ENCODE measurements at places on chromosomes 3 and 15.

- no peak for DNase-seq
Measured at GRCh38 chr15:58732625-58733363, 16.7 kb downstream of the ADAM10 start.

DNA sequence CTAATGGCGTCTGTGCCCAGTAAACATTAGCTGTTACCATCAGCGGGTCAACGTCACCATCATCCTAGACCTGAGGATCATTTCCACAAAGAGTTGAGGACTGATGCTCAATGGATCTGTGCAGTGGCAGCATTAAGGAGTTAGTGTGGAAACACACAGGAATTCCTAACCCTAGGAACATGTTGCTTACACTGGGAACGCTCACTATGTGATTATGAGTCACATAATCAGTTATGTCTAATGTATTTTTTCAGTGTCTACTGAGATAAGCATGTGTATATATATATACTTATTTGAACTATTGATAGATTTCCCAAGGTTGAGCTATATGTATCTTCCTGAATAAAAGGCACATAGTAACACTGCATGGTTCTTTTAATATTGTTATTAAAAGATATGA lies 19.0 kb downstream of the ARNT2 start:
- no peak for DNase-seq

DNA sequence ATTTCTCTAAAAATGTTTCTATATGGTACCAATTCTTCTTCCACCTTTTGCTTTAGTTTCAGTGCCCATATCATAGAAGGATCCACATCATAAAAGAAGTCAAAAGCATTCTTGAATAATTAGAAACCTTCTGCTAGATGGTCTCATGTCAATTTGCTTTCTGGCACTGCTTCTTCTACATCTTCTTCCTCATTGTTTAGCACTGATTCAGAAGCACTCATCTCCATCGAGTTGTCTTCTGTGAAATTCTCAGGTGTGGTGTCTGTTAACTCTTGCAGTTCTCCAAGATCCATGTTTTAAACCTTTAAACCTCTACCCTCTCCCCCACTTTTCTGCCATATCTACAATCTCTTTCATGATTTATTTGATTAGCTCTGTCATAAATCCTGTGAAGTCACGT lies 154.8 kb downstream of the WDR76 start:
- no peak for DNase-seq

DNA sequence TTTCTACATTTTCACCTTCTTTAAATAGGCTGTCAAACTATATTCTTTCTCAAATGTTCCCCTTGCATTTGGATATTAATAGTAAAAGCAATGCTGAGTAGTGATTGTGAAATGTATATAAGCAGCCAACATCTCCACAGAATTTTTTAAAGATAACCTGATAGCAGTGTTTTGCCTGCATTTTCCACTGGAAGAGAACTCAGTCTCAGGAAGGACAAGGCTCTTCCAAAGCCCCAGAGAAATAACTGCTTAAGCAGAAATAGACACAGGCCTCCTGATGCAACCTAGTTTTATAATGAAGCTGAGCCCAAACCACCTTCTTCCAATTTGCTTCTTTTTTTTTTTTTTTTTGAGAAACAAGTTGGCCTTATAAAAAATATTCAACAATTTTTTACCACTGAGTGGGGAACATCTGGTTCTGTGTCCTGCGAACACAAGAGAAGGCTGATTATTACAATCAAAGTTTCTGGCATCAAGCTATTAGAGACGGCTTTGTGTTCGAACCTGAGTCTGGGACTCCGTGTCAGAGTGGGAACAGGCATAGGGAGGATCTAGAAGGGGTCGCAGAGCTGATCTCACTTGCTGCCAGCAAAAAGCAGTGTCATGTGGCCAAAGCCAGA lies 332.5 kb upstream of the TBL1XR1 start:
- no peak for DNase-seq

- no peak for DNase-seq
Measured at GRCh38 chr3:31237887-31238286, 294.8 kb upstream of the STT3B start.

GRCh38 chr3:14552041-14552648 lies 12.0 kb upstream of the GRIP2 start:
- DNase-seq: no peak

DNA sequence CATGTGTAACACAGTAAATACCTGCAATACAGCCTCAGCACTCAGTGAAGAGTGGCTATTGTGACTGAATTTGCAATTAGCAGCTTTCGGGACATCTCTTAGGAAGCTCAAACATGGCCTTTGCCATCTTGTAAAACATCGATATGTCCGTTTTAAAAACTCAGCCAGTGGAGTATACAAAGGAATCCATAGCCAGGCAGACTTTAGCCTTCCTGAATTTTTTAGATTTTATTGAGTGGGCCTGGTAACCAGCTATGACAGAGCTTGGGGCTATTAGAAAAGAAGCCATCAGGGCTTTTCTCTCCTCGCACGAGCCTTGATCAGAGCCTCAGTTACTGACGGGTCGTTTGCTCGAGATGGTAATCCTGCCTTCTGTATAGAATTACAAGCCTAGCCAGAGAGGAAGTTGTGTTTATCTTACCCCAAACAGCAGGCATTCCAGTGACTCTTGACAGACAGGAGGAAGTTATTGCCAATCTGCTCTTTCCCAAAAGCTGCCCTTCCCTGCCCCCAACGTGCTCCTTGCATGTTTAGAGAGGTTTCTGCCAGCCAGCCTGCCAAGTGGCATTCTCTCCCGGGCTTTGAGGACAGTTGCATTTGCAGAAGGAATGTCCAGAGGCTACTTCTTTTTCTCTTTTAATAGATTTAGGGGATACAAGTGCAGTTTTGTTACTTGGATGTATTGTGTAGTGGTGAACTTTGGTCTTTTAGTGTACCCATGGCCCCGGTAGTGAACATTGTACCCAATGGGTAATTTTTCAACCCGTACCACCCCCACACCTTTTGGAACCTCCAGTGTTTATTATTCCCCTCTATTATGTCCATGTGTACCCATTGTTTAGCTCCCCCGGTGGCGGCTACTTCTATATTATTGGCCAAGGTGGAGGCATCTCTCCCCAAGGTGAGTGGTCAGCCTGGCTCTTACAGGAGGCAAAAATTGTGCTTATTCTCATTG lies 40.6 kb downstream of the ITPR1 start:
- no peak for DNase-seq

GRCh38 chr3:85180-85579 lies 111.4 kb upstream of the CHL1 start:
- no peak for DNase-seq

GRCh38 chr3:20462226-20462625 lies 276.2 kb upstream of the SGO1 start:
- DNase-seq: no peak

- DNase-seq: no peak
Measured at GRCh38 chr15:79896131-79896633, 632 bp downstream of the MTHFS start.

DNA sequence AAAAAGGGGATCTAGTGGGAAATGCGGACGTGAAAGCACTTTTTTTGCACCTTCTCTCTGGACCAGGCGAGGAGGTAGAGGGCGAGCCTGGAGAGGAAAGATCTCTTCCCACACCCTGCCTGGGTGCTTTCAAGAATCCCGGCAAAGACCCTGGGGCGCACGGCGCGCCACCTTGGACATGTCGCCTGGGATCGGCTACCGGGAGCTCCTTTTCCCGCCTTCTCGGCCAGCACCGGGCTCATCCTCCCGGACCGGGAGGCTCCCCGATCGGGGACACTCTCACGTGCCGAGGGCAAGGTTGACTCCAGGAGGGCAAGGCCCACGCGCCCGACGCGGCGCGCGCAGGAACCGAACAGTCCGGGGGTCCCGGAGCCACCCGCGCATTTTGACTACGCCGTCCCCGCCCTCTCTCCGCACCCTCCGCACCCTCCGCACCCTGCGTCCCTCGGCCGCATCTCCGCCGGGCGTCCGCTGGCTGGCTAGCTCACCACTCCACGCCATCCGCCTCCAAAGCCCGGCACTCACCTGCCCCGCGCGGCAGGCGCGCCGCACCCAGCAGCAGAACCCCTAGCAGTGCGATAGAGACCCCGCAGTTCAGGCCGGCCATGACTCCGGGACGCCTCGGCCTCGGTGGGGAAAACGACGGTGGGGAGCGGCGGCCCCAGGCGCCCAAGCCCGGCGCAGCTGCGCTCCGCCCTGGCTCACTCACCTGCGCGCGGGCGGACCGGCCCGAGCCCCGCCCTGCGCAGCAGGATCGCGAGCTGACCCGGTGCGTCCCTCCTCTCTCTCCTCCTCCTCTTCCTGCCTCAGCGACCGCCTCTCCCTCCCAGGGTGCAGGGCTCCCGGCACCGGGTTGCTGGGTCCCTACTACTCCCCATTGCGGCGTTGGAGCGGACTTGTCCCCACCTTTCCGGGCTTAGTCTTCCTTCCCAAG lies at the start of gene CDCP1:
CDCP1 (minus strand) TSS at position 698 of the 934 bp plus-strand sequence; CDS start at position 607, 91 bp downstream.
- no peak for DNase-seq

DNA sequence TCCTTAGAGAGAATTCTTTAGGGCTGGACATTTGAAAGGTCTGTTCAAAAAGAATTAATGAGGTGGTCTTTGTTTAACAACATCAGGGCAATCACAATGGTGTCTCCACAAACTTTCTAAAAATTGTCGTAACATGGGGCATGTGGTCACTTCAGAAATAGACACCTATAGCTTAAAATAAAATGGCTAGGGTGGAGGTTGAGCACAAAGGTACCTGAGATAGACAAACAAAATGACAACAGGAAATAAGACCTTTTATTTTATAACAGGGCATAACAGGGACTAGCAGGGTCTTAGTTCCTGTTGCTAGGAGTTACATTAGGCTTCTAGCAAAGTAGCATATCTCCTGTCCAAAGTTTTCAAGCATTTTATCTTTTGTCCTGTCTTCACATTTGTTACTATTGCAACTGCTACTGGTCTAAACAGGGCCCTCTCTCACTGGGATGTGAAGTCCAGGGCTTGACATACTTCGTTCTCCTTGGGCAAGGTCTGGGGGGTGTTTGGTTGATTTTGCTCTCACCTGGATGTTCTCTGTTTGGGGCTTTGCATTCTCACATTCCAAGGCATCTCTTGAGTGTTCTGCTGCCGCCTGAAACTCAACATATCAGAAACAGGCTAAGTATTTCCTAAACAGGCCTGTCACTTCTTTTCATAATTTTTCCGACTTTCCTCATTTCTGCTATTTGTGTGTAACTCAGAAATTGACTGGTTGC lies 3.0 kb downstream of the GCSAM start:
- DNase-seq: no peak

DNA sequence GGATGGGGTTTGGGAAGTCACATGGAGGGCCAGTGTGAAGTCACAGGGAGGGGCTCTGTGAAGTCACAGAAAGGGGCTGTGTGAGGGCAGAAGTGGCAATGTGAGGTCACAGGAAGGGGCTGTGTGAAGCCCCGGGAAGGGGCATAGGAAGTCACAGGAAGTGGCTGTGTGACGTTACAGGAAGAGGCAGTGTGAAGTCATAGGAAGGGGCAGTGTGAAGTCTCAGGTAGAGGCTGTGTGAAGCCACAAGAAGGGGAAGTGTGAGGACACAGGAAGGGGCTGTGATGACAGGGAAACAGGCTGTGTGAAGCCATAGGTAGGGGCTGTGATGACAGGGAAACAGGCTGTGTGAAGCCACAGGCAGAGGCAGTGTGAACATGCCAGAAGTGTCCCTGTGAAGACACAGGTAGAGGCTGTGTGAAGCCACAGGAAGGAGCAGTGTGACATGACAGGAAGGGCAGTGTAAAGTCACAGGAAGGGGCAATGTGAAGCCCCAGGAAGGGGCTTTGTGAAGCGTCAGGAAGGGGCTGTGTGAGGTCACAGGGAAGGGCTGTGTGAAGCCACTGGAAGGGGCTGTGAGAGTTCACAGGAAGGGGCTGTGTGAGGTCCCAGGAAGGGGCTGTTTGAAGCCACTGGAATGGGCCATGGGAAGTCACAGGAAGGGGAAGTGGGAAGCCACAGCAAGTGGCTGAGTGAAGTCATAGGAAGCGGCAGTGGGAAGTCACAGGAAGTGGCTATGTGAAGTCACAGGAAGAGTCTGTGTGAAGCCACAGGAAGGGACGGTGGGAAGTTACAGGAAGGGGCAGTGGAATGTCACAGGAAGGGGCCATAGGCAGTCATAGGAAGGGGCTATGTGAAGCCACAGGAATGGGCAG lies 37.1 kb downstream of the GASK1A start:
- DNase-seq: no peak

- peak; percentile 20 for DNase-seq
Measured at GRCh38 chr3:172808969-172809546, 58.5 kb downstream of the ECT2 start.

DNA sequence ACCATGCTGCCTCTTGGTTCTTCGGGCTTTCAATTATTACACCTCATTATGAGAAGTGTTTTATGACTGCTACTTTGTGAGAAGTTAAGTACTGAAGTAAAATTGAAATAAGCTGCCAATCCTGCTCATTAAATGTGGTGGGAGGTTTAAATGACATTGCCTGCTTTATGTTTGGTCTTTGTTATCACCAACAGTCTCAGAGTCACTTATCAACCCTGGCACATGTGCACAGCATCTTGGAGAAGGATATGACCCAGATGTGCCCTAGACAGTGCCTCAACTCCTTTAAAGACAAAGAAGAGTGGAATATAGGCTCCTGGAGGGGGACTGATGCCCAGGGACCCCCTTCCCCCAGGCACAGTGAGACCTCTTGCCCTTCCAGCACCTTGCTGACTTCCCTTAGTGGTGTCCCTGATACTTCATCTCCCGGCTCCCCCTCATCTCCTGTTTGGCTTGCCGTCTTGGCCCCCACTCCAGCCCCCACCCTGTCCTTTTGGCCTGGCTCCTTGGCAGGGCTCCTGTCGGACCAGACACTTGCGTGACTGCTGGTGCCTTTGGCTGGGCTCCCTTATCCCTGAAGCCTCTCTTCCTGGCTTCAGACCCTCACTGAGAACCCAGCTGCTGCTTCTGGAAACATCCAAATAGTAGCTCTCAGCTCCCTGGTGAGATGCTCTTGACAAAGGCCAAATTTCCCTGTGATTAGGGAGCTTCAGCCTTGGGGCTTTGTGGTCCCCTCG lies 39.8 kb downstream of the ARHGAP31 start:
- DNase-seq: no peak

DNA sequence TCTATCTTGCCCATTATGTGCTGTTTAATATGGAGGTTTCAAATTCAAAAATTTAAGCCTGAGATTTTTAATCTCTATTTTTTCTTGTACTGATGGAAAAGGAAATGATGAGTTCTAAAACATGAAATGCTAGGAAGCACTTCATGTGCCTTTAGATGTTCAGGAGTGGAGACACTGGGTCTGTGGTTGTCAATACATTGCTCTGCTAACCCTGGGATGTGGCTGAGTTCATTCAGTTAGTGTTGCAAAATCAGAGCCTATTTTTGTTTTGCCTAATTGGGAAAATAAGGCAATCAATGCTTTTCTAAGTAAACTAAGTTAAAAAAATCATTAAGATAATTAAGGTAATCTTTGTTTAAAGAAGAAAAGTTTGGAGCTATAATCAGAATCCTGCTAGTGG lies 83.1 kb downstream of the DIPK2A start:
- no peak for DNase-seq

- no peak for DNase-seq
Measured at GRCh38 chr3:10088256-10088655, 19.8 kb downstream of the FANCD2OS start.

DNA sequence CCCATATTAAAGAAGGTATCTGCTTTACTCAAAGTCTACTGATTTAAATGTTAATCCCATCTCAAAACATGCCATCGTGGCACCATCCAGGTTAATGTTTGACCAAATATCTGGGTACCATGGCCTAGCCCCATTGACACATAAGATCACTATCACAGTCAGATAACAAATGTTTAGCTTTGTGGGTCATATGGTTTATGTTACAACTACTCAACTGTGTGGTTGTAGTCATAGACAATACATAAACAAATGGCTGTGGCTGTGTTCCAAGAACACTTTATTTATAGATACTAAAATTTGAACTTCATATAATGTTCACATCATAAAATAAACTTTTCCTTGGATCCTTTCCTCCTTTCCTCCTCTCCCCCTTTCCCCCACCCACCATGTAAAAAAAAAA lies 9.8 kb upstream of the SNRPN start:
- no peak for DNase-seq

Measured in SIG-M5 (cell line).